CD4-positive, CD25-positive, alpha-beta regulatory T cell (primary cell): ENCODE measurements at places on chromosomes 4 and X.

DNA sequence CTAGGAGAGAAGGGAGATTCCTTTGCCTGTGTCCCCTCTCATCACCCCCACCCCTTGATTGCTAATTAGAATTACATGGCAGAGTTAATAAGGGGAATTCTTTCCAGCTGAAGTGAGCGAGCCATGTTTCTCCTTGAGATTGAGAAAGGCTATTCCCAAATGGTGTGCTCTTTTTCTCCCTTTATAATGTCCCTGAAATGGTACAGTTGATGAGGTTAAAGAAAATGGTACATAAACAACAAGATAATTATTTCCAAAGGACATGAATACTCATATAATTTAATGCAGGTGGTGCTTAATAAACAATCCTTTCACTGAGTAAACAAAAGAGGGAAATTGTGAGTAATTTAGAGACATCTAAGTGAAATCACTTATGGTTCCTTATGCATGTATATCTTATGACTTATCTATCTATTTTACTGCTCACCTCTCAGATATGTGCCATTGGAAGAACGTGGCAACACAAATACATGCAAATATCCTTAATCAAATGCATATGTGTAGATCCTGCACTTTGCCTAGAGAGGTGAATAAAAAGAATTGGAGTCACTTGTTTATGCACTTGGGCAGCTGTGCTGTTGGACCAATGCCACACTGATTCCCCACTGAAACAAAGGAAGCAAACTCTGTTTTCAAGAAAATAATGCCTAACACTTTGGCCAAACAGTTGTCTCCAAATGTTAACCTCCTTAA, 106.6 kb upstream of the WDR44 start:
- no peak for DNase-seq

DNA sequence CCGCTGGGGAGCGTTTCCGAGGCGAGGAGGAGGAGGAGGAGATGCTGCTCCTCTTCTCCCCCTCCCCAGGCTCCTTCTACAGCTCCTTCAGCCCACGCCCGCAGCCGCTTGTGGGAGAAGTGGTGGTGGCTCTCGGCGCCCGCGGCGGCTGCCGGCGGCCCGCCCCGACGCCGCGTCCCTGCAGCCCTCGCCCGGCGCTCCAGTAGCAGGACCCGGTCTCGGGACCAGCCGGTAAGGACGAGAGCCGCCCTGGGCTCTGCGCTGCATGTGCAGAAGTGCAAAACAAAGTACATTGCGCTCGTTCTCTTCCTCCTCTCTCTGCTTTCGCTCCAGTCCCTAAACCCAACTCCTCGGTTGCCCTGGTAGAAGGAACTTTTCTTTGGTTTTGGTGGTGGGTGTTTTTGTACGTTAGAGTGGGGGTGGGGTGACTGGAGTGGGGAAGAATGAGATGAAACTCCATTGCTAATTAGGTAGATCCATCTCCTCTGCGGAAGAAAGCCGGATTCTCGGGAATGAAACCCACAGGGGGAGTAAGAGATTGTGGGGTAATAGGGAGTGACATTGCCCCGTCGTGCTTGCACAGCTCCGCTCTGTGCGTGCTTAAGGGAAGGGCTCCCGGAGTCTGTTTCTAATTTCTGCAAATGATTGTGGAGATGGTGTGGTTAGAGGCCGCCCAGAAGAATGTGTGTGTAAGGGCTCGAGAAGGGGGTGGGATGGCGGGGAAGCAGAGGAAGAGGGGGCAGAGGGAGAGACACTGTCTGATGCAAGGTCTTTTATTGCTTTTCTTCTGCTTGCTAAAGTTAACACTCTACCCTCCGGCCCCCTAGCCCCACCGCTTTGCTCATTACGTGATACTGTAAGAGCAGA, 677 bp downstream of the PTPN13 start:
- DNase-seq, result no peak

GRCh38 chr4:76987153-76987591, 37.6 kb downstream of the SEPTIN11 start:
- no peak for DNase-seq

GRCh38 chrX:136467303-136467702, 20.4 kb upstream of the BRS3 start:
- no peak for DNase-seq

GRCh38 chrX:130682990-130683389, 220.0 kb downstream of the ENOX2 start:
- DNase-seq, result no peak

GRCh38 chr4:162959046-162959445, 207.6 kb downstream of the NAF1 start:
- no peak for DNase-seq

DNA sequence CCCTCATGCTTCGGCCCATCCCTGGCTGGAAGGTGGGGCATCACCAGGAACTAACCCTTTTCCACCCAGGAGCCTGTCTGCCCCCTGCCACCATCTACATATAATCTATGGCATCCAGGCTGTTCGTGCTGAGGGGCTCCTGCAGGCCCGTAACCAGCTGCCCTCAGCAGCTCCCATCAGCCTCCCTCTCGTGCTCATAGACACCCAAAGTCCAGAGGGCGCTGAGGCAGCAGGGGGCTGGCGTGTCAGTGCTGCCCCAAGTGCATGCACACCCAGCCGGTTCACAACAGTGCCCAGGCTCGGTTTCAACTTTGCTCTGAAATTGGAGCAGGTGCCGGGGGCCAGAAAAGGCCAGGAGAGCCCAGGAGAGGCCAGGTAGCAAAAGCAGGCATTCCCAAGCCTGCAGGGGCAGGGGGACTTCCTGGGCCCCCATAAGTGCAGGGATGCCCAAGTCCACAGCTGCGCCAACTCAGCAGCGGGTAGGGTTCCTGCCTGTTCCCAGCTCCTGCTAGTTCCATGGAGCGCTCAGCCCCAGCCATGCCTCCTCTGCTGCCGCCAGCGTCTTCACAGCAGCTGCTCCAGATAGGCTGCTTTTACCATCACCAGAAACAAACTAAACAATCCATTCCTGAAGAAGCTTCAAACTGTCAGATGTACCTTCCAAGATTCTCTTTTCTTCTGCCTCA, 558.2 kb upstream of the GNPDA2 start:
- DNase-seq, result no peak

DNA sequence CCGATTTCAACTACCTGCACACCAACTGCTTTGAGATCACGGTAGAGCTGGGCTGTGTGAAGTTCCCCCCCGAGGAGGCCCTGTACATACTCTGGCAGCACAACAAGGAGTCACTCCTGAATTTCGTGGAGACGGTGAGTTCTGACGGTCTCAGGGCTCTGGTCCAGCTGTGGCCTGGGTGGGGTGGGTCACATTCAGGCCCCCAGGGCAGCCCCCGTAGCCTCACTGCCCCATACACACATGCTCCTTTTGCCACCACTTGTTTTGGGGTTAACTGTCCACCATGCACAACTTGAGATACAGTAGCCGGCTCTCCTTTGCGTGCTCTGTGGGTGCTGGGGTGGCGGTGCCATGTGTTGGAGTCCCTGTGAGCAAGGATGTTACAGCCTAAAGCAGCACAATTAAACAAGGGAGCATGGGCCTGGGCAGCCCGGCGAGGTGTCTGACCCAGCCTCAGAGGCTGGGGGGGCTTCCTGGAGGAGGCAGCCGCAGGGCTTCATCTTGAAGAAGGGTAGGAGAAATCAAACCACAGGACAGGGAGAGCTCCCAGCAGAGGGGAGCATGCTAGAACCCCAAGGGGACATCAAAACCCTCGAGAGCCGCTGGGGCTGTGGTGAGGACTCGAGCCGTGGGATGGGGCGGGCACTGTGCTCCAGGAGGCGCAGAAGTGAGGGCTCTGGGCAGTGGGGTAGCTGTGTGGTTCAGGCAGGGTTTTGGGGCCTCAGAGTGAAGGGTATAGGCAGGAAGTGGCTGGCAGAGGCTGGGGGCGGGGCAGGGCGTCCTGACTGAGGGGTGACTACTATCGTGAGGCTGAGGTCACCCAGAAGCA, 22.0 kb downstream of the CPZ start:
- no peak for DNase-seq

DNA sequence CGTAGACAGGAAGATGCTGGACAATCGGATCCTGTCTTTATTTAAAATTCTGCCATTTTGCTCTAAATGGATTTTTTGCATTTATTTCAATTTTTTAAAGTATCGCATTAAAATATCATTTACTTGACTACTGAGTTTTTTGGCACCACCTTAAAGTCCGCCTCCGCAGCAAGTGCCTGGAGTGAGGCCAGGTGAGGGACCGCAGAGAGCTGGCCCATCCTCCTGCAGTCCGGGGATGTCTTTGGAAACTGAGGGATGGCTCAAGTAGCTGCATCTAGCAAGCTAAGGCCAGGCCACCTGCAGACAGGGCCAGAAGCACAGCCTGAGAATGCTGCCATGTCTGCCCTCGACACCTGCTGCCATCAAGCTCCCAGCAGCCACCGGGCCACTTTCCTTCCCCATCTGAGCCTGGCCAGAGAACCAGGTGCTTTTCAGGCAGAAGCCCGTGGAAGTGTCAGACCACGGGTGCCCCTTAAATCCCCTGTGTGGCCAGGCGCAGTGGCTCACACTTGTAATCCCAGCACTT, 69.6 kb downstream of the ABLIM2 start:
- DNase-seq, result no peak

DNA sequence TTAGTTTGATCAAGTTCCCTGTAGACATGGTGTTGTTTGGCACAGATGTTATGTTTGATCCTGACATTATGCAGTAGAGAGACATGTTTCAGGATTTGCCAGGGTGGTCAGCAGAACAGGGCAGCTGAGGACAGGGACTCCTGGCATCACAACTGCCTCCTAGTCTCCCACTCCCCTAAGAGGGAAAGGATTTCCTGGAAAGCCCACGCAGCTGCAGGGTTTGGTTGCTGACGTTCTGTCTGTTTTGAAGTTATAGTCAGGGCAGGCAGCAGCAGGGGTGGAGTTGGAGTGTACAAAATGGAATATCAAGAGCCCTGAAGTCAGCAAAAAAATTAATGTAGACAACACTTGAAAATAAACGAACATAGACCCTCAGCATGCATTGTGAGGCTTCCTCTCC, 125.4 kb downstream of the CPE start:
- DNase-seq, result no peak

- DNase-seq, result peak; percentile 88
Observed at GRCh38 chrX:119467842-119468550, at the start of gene SLC25A5. SLC25A5 (plus strand) TSS chrX:119468444; CDS start chrX:119468516, 72 bp downstream.

DNA sequence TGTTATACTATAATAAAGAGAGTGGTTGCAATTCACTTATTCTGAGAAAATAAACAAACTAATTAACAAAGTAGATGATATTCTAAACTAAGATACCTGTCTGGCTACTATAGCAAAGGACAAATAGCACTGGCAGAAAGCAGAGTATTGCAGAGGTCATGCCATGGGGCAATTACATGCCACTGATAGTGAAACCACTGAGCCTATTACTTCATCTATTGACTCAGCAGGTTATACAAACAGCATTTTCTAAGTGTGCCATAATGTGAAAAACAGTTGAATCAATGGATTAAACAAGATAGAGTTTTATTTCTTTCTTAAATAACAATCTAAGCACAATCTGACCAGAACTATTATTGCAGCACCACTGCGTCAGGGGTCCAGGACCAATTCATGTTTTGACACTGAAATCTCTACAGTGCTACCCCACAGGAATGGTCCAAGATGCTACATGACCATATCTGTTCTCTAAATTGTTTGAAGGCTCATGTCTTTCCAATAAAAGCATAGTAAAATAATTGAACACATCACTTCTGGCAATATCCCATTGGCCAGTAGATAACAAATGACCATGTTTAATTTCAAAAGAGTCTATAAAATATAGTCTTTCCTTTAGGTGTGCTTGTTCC, 389.5 kb upstream of the GRID2 start:
- no peak for DNase-seq

DNA sequence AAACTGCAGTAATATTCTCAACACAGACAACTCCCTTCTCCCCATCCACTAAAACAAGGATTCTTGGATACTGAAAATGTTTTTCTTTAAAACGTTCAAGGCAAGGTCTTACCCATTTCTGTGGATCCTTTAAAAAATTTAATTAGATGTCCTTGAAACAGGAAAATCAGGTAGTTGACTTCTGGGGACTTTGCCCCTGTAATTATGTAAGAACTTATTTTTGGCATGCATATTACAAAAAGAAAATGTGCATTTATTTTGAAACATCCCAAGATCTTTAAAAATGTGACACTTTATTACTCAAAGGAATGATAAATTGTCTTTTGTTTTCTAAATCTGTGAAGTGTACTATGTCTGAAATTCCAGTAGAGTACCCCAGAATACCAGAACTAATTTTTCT, 25.8 kb downstream of the GUCY1B1 start:
- DNase-seq, result no peak

DNA sequence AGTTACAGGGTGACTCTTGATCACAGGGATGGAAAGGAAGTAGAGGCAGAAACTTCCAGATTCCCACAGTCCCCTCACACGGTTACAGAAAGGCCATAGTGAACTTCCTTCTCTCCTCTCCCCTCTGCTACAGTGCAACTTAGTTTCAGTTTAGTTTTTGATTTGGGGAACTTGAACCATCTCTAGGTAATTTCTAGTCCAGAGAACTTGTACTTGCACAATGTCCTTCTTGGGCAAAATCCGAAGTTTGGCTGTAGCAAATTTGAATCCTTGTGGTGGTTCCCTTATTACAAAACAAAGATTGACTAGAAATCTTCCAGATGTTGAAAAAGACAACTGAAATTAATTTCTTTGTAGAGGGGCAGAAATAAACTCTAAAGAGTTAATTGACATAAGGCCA, 1.2 kb upstream of the BLTP1 start:
- DNase-seq, result no peak

GRCh38 chrX:31297881-31298280, 226.0 kb upstream of the FTHL17 start:
- DNase-seq, result no peak

DNA sequence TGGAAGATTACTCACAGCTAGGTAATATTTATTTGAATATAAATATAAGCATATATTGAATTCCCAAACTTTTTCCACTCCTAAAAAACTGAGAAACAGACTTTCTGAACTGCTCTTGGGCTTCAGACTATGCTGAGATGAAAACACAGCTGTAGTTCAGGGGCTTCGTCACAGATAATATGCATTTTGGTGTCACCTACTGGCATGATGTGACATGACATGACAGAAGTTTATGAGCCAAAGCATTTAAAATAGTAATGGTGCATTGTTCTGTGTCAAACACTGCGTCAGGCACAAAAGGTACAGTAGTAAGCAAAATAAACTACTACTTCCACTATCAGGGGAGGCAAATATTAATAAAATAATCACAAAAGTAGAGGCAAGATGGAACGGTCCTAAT, 171.3 kb downstream of the BTC start:
- DNase-seq, result no peak

GRCh38 chr4:102687982-102688433, 72.8 kb downstream of the MANBA start:
- no peak for DNase-seq

GRCh38 chr4:80202741-80203553, 5.6 kb downstream of the PRDM8 start:
- peak; percentile 69 for DNase-seq
